ENCODE measurements at places on chromosomes 4 and X. TPM values are rescaled to one million over a fixed set of nuclear protein-coding genes. Genes with fewer than 3 reads are reported as not detected.

DNA sequence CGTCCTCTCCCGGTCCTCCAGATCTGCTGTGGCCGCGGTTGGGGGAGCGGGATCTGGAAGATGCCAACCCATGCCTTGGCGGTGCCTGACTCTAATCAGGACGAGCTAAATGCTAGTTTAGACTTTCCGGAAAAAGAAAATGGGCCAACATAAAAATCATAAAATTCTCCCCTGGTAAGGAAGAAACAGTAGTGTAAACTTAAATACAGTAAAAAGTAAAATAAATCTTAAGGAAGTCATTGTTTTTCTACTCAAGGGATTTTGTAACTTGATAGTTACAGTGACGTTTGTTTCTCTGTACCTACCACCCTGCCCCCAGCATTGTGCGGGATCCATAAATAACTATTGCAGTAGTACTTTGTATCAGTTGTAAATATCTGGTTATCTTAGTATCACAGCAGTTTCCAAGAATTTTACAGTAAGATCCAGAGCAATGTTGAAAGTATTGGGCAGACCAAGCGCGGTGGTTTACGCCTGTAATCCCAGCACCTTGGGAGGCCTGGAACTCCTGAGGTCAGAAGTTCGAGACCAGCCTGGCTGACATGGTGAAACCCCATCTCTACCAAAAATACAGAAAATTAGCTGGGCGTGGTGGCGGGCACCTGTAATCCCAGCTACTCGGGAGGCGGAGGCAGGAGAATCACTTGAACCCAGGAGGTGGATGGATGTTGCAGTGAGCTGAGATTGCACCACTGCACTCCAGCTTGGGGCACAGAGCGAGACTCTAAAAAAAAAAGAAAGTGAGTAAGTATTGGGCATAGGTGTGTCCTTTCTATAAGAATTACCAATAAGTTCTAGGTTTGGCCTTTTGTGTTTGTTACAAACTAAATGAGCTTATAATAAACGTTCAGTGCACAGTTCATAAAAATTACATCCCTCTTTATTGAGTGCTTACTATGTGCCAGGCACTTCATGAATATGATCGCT lies 1.0 kb upstream of the PLA2G12A start:
- H3K4me1 ChIP-seq, result no peaks in the 10 kb centered on the region
- H3K4me3 ChIP-seq, result peak overlapping the region; percentile 66
- H3K27ac ChIP-seq, result peak overlapping the region; percentile 80
- H3K27me3 ChIP-seq, result no peaks in the 10 kb centered on the region

GRCh38 chr4:7403001-7403400 lies 31.7 kb downstream of the PSAPL1 start:
- no peak overlapping the region for H3K27ac ChIP-seq
- H3K4me1 ChIP-seq, result no peaks in the 10 kb centered on the region
- no peaks in the 10 kb centered on the region for H3K27me3 ChIP-seq
- no peak for DNase-seq
- H3K4me3 ChIP-seq, result no peak overlapping the region

DNA sequence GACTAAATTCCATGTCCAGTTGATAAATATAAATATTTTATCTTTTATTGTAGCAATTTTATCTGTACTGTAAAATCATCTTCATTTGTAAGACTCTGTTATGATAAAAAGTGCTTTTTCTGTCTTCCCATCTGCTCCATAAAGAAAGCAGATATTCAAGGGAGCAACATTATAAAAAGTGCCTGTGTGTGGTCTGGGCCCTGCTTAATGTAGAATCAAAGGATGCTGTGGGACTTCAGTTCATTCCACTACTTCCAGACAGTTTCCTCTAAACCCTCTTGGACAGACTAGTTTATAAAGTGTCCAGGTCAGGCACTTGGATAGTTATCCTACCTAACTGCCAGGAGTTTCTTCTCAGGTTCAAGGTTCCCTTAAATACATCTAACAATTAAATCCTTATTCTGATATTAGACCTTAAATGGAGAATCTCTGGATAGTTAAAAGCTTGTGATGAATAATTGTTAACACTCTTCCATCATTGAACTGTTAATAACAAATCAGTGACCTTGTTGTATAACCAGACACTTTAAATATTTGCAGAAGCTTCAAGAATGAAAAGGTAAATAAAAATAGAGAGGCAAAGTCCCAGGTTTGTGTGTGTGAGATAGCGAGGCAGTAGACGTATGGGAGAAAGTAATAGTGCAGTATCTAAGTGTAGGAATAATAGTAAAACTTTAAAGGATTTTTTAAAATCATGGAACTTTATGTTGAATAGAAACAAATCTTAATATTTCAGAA lies 237.5 kb upstream of the CTSO start:
- H3K27ac ChIP-seq, result no peak overlapping the region
- no peaks in the 10 kb centered on the region for H3K27me3 ChIP-seq
- no peaks in the 10 kb centered on the region for H3K4me1 ChIP-seq
- H3K36me3 ChIP-seq, result no peaks in the 10 kb centered on the region
- DNase-seq, result no peak

DNA sequence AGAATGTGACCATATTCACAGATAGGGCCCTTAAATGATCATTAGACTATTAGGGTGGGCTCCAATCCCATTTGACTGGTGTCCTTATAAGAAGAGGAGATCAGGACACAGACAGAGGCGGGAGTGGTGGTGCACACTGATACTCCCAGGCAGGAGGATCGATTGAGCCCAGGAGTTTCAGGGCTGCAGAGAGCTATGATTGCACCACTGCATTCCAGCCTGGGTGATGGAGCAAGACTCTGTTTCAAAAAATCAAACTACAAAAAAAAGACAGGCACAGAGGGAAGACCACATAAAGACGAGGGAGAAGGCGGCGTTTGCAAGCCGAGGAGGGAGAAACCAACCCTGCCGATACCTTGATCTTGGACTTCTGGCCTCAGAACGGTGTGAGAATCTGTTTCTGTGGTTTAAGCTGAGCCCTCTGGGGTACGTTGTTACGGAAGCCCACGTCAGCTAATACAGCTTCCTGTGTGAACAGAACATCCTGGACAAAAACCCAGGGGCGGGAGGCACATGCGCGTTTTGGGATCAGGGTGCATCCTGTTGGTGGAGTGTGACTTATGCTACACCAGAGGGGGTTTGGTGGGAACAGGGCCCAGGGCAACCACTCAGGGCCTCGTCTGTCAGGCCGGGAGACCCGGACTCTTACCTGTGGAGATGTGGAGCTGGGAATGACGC lies 211.8 kb upstream of the PSAPL1 start:
- no peaks in the 10 kb centered on the region for H3K36me3 ChIP-seq
- H3K4me3 ChIP-seq, result no peak overlapping the region
- no peak overlapping the region for H3K27ac ChIP-seq

DNA sequence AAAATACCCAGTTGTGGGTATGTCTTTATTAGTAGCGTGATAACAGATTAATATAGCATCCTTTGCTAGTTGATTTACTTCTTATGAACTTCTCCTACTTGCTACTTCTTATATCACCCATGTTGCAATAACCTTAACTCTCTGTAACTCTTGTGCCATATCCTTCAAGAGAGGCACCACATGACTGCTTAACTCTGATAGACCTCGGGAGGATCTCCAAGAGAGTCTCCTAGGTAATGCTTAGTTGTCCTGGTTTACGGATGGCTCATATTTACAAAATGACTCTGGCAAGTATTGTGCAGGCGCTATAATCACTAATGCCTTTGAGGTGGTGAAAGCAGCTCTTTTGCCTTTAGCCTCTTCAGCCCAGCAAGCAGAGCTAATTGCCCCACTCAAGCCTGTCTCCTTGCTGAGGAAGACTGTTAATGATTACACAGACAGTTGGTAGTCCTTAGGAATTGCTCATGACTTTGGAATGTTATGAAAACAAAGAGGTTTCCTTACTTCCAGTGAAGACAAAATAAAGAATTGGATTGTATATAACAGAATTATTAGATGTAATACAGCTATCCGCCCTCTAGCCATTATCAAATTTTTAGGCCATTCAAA lies 1305.8 kb downstream of the PCDH7 start:
- H3K4me1 ChIP-seq, result no peaks in the 10 kb centered on the region
- peak; percentile 21 for DNase-seq
- no peak overlapping the region for H3K4me3 ChIP-seq
- H3K27ac ChIP-seq, result peak overlapping the region; percentile 34
- no peaks in the 10 kb centered on the region for H3K36me3 ChIP-seq
- no peaks in the 10 kb centered on the region for H3K27me3 ChIP-seq

- DNase-seq, result no peak
- no peak overlapping the region for H3K27ac ChIP-seq
- H3K4me3 ChIP-seq, result no peak overlapping the region
- no peaks in the 10 kb centered on the region for H3K27me3 ChIP-seq
These were observed 242.7 kb upstream of the NWD2 start for GRCh38 chr4:37001688-37002436.

DNA sequence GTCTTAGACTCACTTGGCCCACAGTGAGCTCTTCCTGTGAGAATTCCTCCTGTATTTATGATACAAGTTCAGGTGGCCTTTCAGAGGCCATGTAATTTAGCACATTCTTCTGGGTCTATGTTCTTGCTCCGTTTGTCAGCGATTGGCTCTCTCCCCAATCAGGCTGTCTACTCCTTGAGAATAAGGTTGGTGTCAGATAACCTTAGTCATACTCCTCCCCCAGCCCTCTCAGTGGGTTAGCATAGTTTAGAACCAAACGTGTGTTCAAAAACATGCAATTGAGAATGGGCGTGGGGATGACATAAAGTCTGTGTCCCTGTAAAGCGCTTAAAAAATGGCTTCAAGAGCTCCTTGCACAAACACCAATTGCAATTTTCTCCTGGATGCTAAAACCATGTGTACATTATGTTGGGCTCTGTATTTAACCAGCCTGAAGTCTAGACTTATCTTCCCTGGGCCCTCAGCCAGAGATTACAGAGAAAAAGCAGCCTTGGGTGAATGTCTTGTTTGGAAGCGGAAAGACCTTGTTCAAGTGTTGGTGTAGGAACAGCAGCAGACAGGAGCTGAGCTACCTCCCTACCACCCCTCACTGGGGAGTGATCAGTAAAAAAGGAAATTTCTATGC lies 9.9 kb upstream of the CT47C1 start:
- H3K4me3 ChIP-seq, result no peak overlapping the region
- no peaks in the 10 kb centered on the region for H3K4me1 ChIP-seq
- no peaks in the 10 kb centered on the region for H3K36me3 ChIP-seq
- no peak for DNase-seq
- H3K27me3 ChIP-seq, result no peaks in the 10 kb centered on the region
- no peak overlapping the region for H3K27ac ChIP-seq

DNA sequence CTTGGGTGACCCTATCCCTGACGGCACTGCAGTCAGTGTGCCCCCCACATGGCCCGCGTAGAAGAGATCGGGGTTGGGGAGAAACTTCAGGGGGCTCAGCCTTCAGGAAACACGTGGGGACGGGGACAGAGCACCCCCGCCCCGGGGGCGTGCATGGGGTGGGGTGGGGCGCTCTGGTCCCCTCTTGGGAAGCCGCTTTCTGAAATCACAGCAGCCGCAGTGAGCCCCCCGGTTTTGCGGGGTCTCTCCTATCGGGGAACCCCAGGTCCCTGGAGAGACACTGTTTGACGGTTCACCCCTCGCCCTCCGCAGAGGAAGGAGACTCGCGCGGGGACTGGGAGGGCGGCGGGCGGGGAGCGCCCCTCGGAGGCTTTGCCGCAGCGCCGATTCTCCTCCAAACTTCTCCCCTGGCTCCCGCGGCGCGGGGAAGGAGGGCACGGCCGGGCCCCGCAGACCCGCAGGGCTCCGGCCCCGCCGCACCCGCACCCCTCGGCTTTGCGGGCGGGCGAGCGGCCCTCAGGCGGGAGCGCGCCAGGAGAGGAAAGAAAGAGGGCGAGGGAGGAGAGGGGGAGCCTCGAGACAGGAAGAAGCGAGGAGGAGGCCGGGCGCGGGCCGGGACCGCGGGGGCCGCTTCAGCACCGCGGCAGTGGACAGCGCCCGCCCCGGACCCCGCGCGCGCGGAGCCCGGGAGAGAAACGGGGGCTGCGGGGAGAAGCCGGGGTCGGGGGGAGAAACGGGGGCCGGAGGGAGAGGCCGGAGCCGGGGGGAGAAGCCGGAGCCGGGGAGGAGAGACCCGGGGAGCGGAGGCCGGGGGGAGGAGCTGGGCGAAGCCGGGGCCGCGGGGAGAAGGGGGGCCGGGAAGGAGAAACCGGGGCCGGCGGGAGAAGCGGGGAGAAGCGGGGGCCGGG lies 612 bp downstream of the CPLX1 start:
- no peak for DNase-seq
- H3K36me3 ChIP-seq, result no peaks in the 10 kb centered on the region
- peaks cover 37% of the 10 kb centered on the region for H3K27me3 ChIP-seq
- H3K4me1 ChIP-seq, result peaks cover 4% of the 10 kb centered on the region
- H3K27ac ChIP-seq, result no peak overlapping the region
- H3K4me3 ChIP-seq, result peak overlapping the region; percentile 27

DNA sequence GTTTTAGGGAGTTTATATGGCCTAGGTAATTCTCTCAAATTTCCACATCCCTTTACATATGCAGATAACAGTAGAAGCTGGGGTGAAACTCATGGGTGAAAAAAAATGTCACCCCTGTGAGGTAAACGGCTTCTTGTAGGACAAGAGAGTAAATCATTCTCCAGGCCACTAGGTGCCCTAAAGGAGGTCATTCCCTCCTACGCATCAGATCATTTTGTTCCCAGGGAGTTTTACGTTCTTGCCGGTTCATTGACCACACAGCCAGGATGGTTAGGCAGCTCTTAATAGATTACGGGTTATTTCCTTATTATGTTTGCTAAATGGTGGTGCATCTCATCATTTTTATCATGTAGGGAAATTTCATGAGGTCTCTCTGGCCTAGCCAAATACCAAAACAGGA lies 225.8 kb upstream of the NOCT start:
- H3K36me3 ChIP-seq, result no peaks in the 10 kb centered on the region
- no peak overlapping the region for H3K27ac ChIP-seq
- H3K4me3 ChIP-seq, result no peak overlapping the region
- no peaks in the 10 kb centered on the region for H3K4me1 ChIP-seq

GRCh38 chrX:129690435-129690834 lies 35.7 kb upstream of the APLN start:
- no peaks in the 10 kb centered on the region for H3K36me3 ChIP-seq
- H3K4me1 ChIP-seq, result no peaks in the 10 kb centered on the region
- no peak overlapping the region for H3K4me3 ChIP-seq
- no peak for DNase-seq
- H3K27ac ChIP-seq, result no peak overlapping the region

- H3K36me3 ChIP-seq, result no peaks in the 10 kb centered on the region
- H3K27ac ChIP-seq, result no peak overlapping the region
- H3K27me3 ChIP-seq, result no peaks in the 10 kb centered on the region
These were observed 24.0 kb upstream of the GBA3 start for GRCh38 chr4:22668702-22669101.

- no peaks in the 10 kb centered on the region for H3K36me3 ChIP-seq
- H3K4me1 ChIP-seq, result no peaks in the 10 kb centered on the region
- H3K4me3 ChIP-seq, result no peak overlapping the region
- no peak for DNase-seq
- no peak overlapping the region for H3K27ac ChIP-seq
These were observed 19.7 kb upstream of the PNPLA4 start for GRCh38 chrX:7946960-7947359.

DNA sequence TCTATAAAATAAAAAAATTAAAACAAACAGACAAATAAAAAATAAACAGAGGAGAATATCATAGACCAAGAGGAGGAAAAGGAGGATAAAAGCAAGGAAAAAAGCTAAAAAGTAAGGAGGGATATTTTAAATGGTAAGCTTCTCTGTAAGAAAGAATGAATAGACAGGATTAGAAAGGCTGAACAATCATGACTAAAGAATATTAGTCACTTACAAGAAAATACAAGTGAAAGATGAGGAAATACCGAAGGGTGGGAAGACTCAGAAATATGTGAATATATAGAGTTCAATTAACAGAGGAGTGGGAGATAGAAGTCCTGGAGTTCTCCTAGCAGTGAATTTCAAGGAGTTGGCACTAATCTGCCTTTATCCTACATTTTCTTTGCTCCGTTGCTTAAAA lies 162.6 kb downstream of the RTL3 start:
- H3K4me3 ChIP-seq, result no peak overlapping the region
- H3K4me1 ChIP-seq, result no peaks in the 10 kb centered on the region
- no peaks in the 10 kb centered on the region for H3K27me3 ChIP-seq
- no peak overlapping the region for H3K27ac ChIP-seq
- no peak for DNase-seq

IRF2 gene
- total RNA-seq, result 36.2 TPM

NUDT6 gene
- 7.9 TPM for total RNA-seq

UBA1 gene
- total RNA-seq, result 327 TPM

PCDH11X gene
- 0.15 TPM for total RNA-seq

Data from colonic mucosa (tissue), 4 donors.